ENCODE measurements at places on chromosomes 16 and 17.

- DNase-seq, result no peak
Measured at GRCh38 chr16:57185446-57185944, 344 bp downstream of the PSME3IP1 start.

- no peak for DNase-seq
Measured at GRCh38 chr17:45380991-45381390, 51.7 kb downstream of the ARHGAP27 start.

- DNase-seq, result no peak
Measured at GRCh38 chr16:66226762-66227161, 139.7 kb upstream of the CDH5 start.

DNA sequence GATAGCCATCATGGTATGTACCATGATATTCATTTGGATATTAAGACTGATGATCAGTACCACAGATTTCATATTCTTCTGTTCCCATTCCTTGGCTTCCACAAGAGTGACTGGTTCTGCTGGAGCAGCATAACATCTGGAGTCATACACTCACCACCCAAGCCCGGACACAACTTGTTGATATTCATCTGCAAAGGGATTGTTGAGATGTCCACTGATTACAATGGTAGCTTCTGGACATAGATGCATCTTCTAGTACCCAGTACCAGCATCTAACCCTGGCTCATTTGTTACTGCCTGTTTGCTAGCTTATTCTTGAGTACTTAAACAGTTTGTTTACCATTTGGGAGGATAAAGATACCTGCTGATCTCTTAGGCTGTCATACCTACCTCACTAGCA is 235.7 kb upstream of the AXIN2 start:
- no peak for DNase-seq

DNA sequence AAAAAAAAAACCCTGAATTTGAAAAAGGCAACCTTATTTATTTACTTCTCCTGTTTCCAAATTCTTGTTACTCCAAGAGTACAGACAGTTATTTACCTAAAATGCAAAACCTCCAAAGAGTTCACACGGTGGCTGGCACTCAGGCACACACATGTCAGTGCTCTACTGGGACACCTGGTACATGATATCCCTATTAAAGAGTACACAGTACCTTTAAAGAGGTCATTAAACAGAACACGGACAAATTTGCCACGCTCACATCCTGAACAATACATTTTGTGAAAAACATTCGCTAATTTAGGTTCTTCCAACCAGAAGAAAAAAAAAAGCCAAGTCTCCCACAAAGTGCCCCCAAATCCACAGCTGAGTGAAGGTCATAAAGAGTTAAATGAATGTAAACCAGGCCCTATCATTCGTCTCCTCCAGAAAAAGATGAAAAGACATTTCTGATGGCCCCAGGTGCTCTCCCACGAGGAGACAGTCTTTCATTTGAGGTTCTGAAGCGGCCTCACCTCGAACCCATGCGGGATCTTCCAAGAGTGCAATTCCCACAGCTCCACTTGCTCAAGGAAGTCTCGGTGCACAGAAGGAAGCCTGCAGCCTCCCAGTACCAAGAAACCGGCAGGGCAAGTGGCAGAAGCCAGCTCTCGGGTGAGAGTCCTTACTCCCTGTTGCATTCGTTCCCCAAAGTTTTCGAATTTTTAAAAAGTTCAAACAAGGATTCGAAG is 993 bp downstream of the ERN1 start:
- peak; percentile 26 for DNase-seq

DNA sequence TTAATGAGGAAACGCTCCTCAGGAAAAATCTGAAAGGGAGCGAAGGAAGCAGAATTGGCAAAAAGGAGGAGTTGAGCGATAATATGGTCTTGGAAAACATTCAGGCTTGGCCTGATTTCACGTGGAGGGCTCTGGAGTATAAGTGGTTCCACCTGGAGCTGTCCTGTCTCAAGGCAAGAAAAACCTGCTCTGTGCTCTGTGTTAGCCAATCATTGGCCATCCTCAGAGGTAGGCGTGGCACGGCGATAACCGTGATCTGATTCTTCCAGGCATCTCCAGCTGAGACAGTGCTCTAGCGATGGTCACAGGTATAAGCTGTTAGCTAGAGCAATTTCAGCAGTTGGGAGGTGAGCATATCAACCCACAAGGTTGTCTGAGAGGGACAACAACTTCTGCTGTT is 450.5 kb upstream of the MAF start:
- no peak for DNase-seq

- no peak for DNase-seq
Measured at GRCh38 chr16:12628536-12628935, 175.2 kb downstream of the CPPED1 start.

- no peak for DNase-seq
Measured at GRCh38 chr17:56629531-56630075, 36.1 kb downstream of the NOG start.

- no peak for DNase-seq
Measured at GRCh38 chr17:83050651-83051395, 28.6 kb upstream of the METRNL start.
